Neural crest cell (in vitro differentiated cells): ENCODE measurements at places on chromosomes 5 and 9.

DNA sequence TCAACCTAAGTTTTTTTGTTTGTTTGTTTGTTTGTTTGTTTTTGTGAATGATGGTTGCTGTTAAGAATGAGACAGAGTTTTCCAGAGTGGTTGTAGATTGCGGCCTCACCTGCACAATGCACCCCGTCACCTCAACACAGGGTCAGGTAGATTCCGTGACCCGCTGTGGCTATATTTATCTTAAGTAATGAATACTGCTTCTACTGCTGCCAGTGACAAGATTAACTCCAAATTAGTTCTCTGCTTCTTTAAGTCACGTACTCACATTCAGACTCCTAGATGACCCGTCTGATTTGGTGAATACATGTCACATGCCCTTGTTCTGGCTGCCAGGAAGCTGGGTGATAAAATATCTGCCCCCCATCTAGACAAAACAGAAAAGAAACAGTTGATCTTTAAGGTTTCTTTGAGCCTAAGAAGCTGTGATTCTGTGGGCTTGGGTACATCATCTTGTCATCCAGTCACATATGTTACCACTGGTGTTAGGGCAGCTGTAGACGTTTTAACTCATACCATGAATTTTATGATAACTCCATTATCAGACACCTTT lies 52.9 kb downstream of the CFAP95 start:
- H3K4me3 ChIP-seq = no peak overlapping the region
- H3K4me1 ChIP-seq = peaks cover 11% of the 10 kb centered on the region
- DNase-seq = no peak
- no peaks in the 10 kb centered on the region for H3K27me3 ChIP-seq

DNA sequence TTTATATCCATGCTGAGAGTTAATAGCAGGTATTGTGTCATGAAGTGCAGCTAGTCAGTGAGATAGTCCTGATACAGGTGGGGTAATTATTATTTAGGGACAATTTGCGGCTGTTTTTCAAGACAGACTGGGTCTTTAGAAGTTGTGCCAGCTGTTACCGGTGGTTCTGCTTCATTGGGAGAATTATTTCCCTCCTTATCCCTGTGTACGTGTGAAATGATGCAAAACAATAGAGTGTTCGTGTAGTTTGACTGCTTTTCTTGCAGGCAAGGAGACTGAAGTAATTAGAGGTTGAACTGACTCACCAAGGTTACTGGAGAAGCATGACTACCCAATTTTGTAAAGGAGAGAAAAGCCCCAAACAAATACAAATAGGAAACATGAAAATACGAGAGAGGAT lies 101.7 kb downstream of the ARRDC3 start:
- no peak for DNase-seq
- H3K27me3 ChIP-seq = no peaks in the 10 kb centered on the region
- H3K4me1 ChIP-seq = peaks cover 22% of the 10 kb centered on the region

DNA sequence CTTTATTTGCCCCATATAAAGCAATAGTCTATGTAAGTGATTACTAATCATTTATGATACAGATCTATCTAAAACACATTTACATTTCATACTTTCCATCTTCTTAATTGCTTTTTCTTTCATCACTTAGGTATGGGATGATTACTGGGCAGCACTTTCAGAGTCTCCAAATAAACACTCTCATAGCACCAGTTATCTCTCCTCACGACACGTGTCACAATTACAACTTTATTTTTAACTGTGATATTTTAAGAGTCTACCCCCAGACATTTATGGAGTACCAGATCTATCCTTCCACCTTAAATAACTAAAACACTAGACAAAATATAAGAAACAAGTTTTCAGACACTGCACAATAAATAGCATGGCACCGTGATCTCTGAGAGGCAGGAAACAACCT lies 32.9 kb downstream of the HOMER1 start:
- no peak overlapping the region for H3K27ac ChIP-seq
- DNase-seq = no peak
- H3K4me1 ChIP-seq = peaks cover 6% of the 10 kb centered on the region
- H3K36me3 ChIP-seq = peaks cover 13% of the 10 kb centered on the region
- H3K4me3 ChIP-seq = no peak overlapping the region

GRCh38 chr5:9156282-9156681 lies 389.6 kb downstream of the SEMA5A start:
- no peak for DNase-seq
- H3K27ac ChIP-seq = no peak overlapping the region
- H3K4me1 ChIP-seq = peaks cover 6% of the 10 kb centered on the region
- no peaks in the 10 kb centered on the region for H3K27me3 ChIP-seq
- H3K36me3 ChIP-seq = peaks cover 10% of the 10 kb centered on the region

- H3K27me3 ChIP-seq = no peaks in the 10 kb centered on the region
- no peak overlapping the region for H3K4me3 ChIP-seq
- H3K4me1 ChIP-seq = peaks cover 20% of the 10 kb centered on the region
- no peak for DNase-seq
- no peak overlapping the region for H3K27ac ChIP-seq
Measured at GRCh38 chr5:54841481-54841880, 143.9 kb downstream of the ESM1 start.

- no peaks in the 10 kb centered on the region for H3K27me3 ChIP-seq
- H3K4me3 ChIP-seq = no peak overlapping the region
- H3K27ac ChIP-seq = no peak overlapping the region
- H3K36me3 ChIP-seq = no peaks in the 10 kb centered on the region
- no peak for DNase-seq
- no peaks in the 10 kb centered on the region for H3K4me1 ChIP-seq
Measured at GRCh38 chr9:14175778-14176177, 138.2 kb downstream of the NFIB start.

GRCh38 chr5:34571677-34572041 lies 84.5 kb upstream of the RAI14 start:
- H3K4me3 ChIP-seq = no peak overlapping the region
- H3K36me3 ChIP-seq = no peaks in the 10 kb centered on the region
- H3K27ac ChIP-seq = no peak overlapping the region

DNA sequence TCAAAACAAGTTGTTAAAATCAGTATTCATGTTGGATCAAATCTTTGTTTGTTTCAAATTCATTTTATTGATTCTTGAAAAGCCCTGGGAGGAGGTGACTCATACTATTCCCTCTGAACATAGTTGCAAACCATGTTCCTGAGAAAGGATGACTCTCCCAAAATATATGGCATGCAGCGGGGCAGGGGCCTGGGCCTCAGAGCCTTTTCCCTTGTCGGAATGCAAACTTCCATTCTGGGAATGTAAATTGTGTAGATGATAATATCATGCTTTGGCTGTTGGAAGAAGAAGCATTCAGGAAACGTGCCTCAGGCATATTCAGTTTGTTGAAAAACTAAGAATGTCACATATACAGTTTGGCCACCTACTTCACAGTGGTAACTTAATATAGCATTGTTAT lies 242.0 kb downstream of the AUH start:
- H3K4me1 ChIP-seq = peaks cover 23% of the 10 kb centered on the region
- no peaks in the 10 kb centered on the region for H3K36me3 ChIP-seq
- no peak overlapping the region for H3K4me3 ChIP-seq
- DNase-seq = no peak
- no peak overlapping the region for H3K27ac ChIP-seq
- no peaks in the 10 kb centered on the region for H3K27me3 ChIP-seq

GRCh38 chr5:84274585-84275468 lies 109.9 kb downstream of the EDIL3 start:
- H3K4me1 ChIP-seq = no peaks in the 10 kb centered on the region
- peak; percentile 42 for DNase-seq
- no peaks in the 10 kb centered on the region for H3K27me3 ChIP-seq
- no peak overlapping the region for H3K27ac ChIP-seq
- H3K4me3 ChIP-seq = no peak overlapping the region
- H3K36me3 ChIP-seq = no peaks in the 10 kb centered on the region

- DNase-seq = no peak
- H3K4me3 ChIP-seq = no peak overlapping the region
- no peaks in the 10 kb centered on the region for H3K36me3 ChIP-seq
- no peaks in the 10 kb centered on the region for H3K4me1 ChIP-seq
Measured at GRCh38 chr5:83731638-83732037, 11.0 kb upstream of the HAPLN1 start.

DNA sequence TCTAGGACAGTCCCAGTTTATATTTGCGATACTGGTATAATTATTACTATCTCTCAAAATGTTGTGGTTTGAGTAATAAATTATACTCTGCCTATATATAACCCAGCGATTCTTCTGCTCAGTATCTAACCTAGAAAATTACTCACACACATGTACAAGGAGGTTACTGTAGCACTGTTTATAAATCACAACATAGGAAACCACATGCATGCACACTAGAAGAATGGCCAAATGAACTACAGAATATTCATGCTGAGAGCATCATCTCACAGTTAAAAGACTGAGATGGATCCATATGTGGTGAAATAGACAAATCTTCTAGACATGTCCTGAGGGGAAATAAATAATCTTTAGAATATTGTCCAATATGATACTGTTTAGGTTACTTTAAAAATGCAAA lies 62.1 kb downstream of the INSYN2B start:
- no peak for DNase-seq
- no peak overlapping the region for H3K4me3 ChIP-seq
- no peak overlapping the region for H3K27ac ChIP-seq
- no peaks in the 10 kb centered on the region for H3K27me3 ChIP-seq

DNA sequence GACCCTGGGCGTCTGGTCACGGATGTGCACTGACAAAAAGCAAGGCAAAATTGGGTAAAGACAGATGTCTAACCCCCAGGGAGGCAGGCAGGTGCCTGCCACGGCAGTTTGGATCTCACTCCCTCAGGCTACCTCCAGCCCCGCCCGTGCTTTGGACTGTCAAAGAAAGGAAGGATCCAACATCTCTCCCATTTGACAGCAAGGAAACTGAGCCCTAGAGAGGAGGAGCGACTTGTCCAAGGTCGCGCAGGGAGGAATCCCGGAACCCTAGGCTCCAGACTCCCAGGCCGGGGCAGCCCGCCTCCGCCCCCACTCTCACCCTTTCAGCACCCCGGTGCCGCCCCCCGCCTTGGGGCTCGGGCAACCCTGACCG lies 376 bp downstream of the GOLGA1 start:
- H3K36me3 ChIP-seq = no peaks in the 10 kb centered on the region
- peaks cover 23% of the 10 kb centered on the region for H3K4me1 ChIP-seq
- peak overlapping the region; percentile 87 for H3K27ac ChIP-seq

- peaks cover 4% of the 10 kb centered on the region for H3K4me1 ChIP-seq
- H3K4me3 ChIP-seq = no peak overlapping the region
- H3K27ac ChIP-seq = no peak overlapping the region
- no peaks in the 10 kb centered on the region for H3K27me3 ChIP-seq
Measured at GRCh38 chr5:111386832-111387162, 125.5 kb downstream of the STARD4 start.

DNA sequence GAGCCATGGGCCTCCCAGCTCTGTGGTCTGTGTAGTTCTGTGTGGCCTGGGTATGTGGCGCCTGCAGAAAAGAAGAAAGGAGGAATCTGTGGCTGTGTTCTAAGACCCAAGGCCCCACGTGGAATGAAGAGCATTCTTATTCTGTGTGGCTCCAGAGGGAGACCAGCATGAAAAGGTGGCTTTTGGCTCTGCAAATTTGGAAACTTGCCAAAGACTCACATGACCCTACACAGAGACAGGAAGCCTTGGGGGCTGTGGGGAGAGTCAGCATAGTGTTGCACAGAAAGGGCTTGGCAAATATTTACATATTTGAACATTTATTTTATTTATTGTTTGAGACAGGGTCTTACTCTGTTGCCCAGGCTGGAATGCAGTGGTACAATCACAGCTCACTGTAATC lies 193.3 kb downstream of the TMEM38B start:
- H3K4me3 ChIP-seq = no peak overlapping the region
- no peak overlapping the region for H3K27ac ChIP-seq
- peaks cover 25% of the 10 kb centered on the region for H3K4me1 ChIP-seq
- H3K36me3 ChIP-seq = no peaks in the 10 kb centered on the region
- no peaks in the 10 kb centered on the region for H3K27me3 ChIP-seq

GRCh38 chr5:176337913-176338312 lies 23.7 kb downstream of the KIAA1191 start:
- no peak overlapping the region for H3K4me3 ChIP-seq
- DNase-seq = no peak
- H3K27ac ChIP-seq = peak overlapping the region; percentile 39
- no peaks in the 10 kb centered on the region for H3K27me3 ChIP-seq
- no peaks in the 10 kb centered on the region for H3K4me1 ChIP-seq

DNA sequence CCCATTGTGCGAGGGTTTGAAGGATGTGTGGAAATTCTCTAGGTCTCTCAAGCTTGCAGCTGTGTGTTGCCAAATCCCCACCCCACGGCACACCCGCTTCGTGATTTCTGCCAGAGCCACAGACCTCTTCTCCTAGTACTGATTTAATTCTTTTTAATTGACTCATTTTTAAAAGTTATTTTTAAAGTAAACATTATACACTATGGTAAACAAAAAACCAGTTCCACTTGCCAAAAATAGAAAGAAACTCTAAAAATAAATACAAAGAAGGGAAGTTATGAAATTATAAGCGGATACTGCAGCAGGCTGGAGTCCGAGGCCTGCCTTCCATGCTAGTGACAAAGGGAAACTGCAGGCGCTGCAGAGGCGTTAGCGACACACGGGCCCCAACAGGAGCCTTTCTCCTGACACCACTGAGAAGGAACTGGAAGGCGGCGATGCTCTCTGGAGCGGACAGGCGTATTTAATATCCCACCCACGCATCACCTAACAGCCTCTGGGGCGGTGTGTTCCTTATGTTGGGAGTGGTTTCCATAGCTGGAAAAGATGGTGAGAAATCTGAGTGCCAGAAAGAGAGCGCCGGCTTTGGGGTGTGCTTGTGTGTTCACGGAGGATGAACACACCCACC lies 122.5 kb downstream of the COL23A1 start:
- H3K4me3 ChIP-seq = peak overlapping the region; percentile 50
- H3K27ac ChIP-seq = peak overlapping the region; percentile 80
- H3K36me3 ChIP-seq = no peaks in the 10 kb centered on the region
- DNase-seq = no peak
- H3K4me1 ChIP-seq = peaks cover 74% of the 10 kb centered on the region
- H3K27me3 ChIP-seq = peaks cover 4% of the 10 kb centered on the region

GRCh38 chr9:129335464-129336129 lies 157.5 kb upstream of the IER5L start:
- peak overlapping the region; percentile 87 for H3K4me3 ChIP-seq
- H3K27me3 ChIP-seq = no peaks in the 10 kb centered on the region
- H3K36me3 ChIP-seq = no peaks in the 10 kb centered on the region
- H3K4me1 ChIP-seq = peaks cover 48% of the 10 kb centered on the region
- no peak for DNase-seq
